ENCODE measurements at places on chromosomes 6 and 20.
A peak's percentile ranks its signal among the peaks of the same experiment; 100 is the strongest.

GRCh38 chr6:119446609-119447008, 97.0 kb upstream of the MAN1A1 start:
- no peak for DNase-seq

GRCh38 chr20:58242824-58243223, 14.4 kb upstream of the ANKRD60 start:
- no peak for DNase-seq

GRCh38 chr20:22914291-22914690, 120.8 kb upstream of the SSTR4 start:
- DNase-seq, result no peak

DNA sequence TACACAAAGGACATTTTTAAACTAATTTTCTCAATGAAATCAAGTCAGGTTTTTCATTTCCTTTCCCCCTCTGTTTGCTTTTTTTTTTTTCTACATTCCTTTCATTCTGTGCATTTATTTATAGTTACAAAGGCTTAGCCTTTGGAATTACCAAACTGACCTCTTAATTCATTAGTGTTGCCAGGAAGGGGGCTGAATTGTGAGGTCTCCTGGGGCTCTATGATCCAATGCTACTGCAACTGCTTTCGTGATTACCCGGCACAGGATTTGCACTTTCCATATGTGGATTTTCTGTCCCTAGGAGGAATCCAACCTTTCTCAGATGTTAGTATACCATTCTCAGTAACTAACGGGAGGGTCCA, 35.3 kb downstream of the NEDD9 start:
- DNase-seq, result no peak

DNA sequence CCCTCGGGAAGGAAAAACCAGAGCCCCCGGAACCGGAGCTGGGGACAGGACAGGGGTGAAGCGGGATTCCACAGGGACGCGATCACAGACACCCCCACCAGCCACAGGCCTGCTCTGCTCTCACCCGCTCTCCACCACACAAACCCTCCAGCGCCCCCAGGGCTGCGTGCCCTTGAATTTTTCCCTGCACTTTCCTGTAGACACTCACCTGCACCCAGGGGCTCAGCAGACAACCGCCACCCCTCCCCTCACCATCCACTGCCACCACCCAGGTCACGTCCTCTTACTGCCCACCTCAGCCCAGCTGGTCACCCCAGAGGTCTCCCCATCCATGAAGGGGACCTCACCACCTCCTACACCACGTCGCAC, 631 bp downstream of the ULBP2 start:
- no peak for DNase-seq

- no peak for DNase-seq
Observed at GRCh38 chr6:158782432-158783166, 36.6 kb downstream of the EZR start.

- DNase-seq, result no peak
Observed at GRCh38 chr6:147563472-147563871, 55.0 kb downstream of the SAMD5 start.

DNA sequence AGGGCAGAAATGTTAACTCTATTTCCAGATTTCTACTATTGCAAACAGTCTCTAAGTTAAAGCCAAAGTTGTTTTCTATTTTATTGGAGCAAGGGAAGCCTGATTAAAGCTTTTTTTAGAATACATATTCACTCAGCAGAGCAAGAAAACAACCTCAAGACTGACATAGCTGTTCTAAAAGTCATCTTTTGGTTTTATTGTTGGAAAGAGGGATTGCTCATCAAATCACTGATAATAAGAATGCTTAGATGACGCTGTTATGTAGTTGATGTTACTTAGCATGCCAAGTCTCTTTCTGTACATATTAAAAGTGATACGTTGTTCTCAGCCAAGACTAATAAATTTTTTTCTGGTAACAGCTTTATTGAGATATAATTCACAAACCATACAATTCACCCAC, 172.6 kb upstream of the LAMA2 start:
- DNase-seq, result no peak

DNA sequence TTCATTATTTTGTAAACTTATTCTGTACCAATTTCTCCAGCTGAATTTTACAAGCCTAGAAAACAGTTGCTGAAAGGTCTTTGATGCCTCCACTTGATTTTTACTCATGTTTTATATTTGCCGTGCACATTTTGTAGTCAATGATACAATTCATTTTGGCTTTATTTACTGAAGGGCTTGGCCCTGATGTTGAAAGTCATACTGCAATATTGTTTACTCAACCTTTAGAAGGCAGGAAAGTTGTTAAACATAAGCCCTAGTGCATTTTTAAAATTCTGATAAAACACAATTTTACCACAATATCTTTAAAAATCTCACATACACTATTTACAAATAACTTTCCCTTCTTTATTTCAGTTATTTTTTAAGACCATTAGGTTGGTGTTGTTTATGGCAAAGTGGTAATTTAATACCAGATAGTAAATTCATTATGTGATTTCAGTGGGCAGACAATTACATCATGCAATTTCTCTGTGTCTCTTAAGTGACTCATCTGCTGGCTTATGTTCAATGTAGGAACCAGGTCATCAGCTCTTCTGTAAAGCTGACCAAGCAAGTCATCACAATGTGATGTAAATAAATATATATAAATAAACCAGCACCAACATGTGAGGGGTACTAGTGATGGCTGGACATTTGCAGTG, 121.1 kb upstream of the SLC35B3 start:
- no peak for DNase-seq

GRCh38 chr6:112957536-112957916, 610.4 kb downstream of the RFPL4B start:
- DNase-seq, result no peak

- DNase-seq, result no peak
Observed at GRCh38 chr6:88919032-88919431, 44.4 kb downstream of the RNGTT start.

GRCh38 chr6:40583709-40584108, 3.5 kb downstream of the LRFN2 start:
- no peak for DNase-seq

- DNase-seq, result no peak
Observed at GRCh38 chr6:45923831-45924391, 91.7 kb downstream of the CLIC5 start.

- DNase-seq, result no peak
Observed at GRCh38 chr6:52106994-52107393, 19.6 kb upstream of the PKHD1 start.

- DNase-seq, result no peak
Observed at GRCh38 chr20:1225263-1225782, 521 bp upstream of the RAD21L1 start.

DNA sequence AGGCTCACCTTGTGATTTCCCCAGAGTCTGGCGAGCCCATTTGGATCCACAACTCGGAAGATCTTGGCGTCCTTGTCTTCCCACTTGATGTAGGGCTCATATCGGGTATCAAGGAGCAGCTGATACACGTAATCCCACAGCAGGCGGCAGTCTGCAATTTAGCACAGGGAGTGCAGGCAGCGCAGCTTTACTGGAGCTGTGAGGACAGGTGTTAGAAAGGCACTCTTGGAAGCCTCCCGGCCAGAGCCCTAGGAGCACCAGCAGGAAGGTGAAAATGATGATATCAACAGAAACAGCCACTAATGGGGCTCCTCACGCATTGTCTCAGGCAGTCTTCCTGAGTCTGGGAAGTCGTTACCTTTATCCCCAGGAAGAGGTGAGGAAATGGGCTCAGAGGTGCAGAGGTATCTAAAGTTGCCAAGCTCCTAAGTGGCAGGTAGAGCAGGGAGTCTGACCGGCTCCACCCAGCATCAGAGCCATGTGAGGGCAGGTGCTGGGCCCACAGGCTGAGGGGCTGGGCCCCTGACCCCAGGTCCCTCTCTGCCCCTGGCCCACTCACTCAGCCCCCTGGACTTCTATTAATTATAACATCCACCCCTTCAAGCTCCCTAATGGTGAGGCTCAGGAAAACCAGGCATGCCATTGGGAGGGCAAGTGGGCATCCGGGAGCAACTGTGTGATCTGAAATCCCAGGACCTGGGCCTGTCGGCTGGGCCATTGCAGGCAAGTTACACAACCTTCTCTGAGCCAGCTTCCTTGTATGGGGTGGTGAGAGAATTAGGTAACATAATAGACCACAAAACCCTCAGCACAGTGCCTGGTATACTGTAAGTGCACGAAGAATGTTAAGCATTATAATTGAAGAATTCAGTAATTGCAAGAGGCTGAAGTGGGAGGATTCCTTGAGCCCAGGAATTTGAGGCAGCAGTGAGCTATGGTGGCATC, 18.3 kb downstream of the ETV7 start:
- no peak for DNase-seq

DNA sequence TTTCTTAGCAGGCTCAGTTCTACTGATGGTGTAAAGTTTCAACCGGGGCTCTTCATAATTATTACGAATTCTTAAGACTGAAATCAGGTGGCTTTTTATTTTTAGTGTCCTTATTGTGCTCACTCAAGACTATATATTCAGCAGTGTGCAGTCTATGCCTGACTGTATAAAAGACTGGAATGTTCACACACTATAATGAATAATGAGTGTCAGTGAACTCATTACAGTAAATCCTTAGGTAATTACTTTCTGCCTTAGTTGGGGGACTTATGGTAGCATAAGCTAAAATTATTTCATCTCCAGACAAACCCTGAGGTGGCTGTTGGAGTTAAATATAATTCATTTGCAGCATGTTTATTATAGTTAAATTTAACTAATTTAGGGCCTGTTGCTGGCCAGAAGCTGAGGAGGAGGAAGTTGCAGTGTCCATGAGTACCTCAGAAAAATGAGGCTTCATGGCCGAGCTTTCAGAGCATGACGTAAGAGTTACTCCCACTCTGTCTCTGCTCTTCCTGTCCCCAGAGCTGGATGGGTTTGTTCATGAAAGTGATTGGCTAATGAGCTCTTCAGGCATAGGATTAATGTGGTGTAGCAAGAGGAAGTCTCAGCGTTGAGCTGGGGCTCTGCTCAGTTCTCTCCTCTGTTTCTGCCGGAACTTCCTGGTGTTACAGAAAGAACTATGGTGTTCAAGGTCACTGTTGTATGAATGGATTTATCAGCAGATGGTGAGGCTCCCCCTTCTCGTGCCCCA, 335.7 kb downstream of the NRN1 start:
- DNase-seq, result no peak

GRCh38 chr6:29608131-29608530, 23.2 kb downstream of the OR2H2 start:
- DNase-seq, result no peak

- no peak for DNase-seq
Observed at GRCh38 chr6:119728935-119729334, 379.4 kb upstream of the MAN1A1 start.

DNA sequence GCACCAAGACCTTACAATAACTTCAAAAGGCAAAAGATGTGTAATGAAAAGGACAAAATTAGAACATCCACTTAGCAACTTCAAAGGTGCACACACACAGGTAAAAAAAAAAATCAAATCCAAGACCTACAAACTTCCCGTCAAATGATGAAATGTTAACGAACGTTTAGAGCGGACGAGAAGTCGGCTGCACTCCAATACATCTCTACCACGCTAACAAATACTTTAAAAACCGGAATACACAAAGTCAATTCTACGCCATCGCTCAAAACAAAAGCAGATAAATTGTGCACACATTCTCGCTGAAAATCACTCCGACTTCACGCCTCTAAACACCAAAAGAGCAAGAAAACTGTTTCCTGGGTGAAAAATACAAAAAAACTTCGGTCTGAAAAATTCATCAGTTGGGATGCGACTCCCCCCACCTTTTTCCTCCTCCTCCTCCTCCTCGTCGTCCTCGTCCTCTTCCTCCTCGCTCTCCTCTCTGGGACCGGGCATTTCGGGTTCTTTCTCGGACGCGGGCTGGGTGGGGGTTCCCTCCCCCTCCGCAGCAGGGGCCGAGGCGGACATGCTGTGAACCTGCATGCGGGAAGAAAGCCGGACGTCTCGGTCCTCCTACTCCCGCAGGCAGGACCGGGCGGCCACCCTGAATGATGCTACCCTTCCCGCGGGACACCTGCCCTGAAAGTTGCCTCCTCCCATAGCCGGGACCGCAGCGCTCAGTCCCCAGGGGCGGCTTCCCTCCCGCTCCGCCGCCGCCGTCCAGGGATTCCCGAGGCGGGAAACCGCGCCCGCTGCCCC, 712 bp downstream of the DEK start:
- peak; percentile 18 for DNase-seq

DNA sequence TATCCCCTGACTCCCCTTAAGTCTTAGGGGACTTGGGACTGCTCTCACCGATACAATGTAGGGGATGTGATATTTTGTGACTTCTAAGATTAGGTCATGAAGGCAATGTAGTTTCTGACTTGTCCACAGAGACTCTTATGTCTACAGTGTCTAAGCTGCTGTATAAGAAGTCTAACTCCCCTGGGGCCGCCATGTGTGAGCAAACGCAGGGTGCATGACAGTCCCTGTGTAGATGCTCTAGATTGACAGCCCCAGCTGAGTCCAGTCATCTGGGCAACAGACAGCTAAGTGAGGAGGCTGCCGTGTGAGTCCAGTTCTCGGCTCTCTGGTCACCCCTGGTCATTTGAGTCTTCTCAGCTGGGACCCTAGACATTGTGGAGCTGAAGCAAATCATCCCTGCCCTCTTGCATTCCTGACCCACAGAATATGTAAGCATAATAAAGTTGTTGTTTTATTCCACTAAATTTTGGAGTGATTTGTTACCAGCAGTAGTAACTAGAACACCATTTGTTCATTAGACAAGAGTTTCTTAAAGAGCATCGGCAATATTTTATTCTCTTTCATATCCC, 743.3 kb upstream of the CHD6 start:
- no peak for DNase-seq

DNA sequence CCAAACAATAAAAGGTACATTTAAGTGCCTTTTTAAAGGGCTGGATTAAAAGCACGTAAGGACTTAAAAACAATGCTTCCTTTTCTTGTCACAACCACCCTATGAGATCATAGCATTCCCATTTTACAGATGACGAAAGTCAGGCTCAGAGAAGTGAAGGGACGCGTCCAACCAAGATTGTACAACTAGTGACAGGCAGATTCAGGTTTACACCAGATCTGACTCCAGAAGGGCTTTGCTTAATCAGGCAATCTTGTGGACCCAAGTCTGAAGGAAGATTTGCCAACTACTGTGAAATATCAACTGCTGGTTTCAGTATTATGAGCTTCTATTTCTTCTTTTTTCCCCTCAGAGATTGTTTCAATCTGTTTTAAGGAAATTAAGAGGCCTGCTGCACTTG, 877 bp downstream of the ENPP4 start:
- no peak for DNase-seq

GRCh38 chr6:77143659-77144447, 319.4 kb downstream of the HTR1B start:
- DNase-seq, result no peak

- no peak for DNase-seq
Observed at GRCh38 chr20:9609887-9610502, 95.6 kb downstream of the LAMP5 start.
